ENCODE measurements at places on chromosomes 2 and 18. TPM values are rescaled to one million over a fixed set of nuclear protein-coding genes. Genes with fewer than 3 reads are reported as not detected.

Gene TUBB8B
- not detected for total RNA-seq

- no peak overlapping the region for H3K4me3 ChIP-seq
- H3K36me3 ChIP-seq: peaks cover 52% of the 10 kb centered on the region
- DNase-seq: peak; percentile 66
- H3K27me3 ChIP-seq: no peaks in the 10 kb centered on the region
These were observed 23.6 kb upstream of the HES6 start for GRCh38 chr2:238263204-238264071.

DNA sequence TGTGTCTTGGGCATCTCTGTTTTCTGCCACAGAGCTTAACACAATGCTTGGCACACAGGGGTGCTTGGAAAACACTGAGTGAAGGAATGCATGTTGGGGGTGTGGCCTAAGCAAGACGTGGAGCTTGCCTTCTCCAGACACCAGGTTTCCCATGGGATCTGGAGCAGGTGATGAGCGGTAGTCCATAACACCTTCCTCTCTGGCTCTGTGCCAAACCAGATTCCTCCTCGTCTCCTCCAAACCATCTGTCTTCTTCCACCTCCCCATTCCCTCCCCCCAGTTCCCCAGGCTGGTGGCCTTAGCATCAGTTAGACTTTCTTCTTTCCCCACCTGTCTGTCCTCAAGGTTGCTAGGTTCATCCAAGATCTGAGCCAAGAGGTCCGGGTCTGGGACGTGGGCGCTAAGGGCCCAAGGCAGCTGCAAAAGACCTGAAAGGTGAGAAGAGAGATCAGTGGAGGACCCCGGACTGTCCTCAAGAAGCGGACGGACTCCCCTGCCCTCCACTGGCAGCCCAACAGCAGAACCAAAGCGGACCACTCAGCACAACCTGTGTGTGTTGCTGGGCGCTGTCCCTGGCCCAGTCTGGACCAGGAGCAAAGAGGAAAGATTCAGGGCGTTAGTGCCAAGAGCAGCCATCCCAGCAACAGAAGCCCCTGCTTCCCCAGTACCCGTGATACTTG lies 1.2 kb upstream of the ITM2C start:
- no peaks in the 10 kb centered on the region for H3K36me3 ChIP-seq
- no peaks in the 10 kb centered on the region for H3K27me3 ChIP-seq
- H3K4me1 ChIP-seq: peaks cover 12% of the 10 kb centered on the region
- no peak for DNase-seq

GRCh38 chr2:99569386-99569785 lies 79.6 kb upstream of the REV1 start:
- no peak overlapping the region for H3K27ac ChIP-seq
- H3K4me3 ChIP-seq: no peak overlapping the region
- H3K36me3 ChIP-seq: no peaks in the 10 kb centered on the region
- no peaks in the 10 kb centered on the region for H3K27me3 ChIP-seq
- peaks cover 22% of the 10 kb centered on the region for H3K4me1 ChIP-seq

GRCh38 chr2:186718903-186719302 lies 25.0 kb downstream of the FAM171B start:
- no peaks in the 10 kb centered on the region for H3K27me3 ChIP-seq
- H3K4me1 ChIP-seq: no peaks in the 10 kb centered on the region
- H3K4me3 ChIP-seq: no peak overlapping the region
- no peaks in the 10 kb centered on the region for H3K36me3 ChIP-seq
- DNase-seq: no peak

Gene LAMA3
- 34.2 TPM for total RNA-seq

- H3K27ac ChIP-seq: no peak overlapping the region
These were observed 44.9 kb downstream of the SOCS6 start for GRCh38 chr18:70333757-70334156.

Gene POTEI
- total RNA-seq: not detected

DNA sequence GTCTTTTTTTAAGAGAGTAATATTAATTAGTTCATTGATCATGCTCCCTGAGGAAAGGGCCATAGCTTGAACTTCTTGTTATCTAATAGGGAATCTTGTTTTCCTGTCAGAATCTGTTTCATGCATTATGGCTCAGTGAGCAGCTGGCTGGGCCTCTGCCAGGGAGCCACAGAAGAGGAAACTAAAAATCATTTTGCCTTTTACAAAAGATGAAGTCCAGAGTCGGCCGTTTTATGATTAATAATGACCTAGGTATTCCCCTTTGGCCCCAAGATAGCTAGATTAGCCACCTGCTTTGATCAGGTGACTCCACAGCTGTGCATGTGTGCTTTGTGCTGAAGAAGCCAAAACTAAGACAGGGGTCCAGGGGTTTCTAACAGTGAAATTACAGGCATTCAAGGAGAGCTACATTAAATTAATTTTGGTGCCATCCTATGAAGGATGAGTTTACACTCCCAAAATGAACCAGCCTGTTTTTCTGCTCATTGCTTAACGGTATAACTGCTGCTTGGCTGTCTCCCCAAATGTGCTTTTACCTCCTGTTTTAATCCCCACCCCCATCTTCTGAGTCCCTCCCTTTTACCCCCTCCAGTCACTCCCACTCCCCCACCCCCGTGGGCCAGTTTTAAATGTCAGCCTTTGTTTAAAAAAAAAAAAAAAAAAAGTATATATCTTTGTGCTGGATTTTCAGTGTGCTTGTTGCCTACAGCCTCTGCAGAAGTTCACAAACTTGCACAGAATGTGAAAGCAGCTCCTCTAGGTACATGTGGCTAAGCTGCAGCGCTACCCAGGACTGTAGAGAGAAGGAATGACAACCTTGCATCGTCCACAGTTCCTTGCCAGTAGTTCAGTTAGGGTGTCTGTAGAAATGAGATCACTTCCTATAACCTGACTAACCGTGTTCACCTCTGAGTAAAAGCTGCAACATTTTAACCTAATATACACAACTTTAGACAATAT lies 93.1 kb downstream of the CABLES1 start:
- no peak overlapping the region for H3K4me3 ChIP-seq
- peaks cover 54% of the 10 kb centered on the region for H3K4me1 ChIP-seq
- H3K27ac ChIP-seq: peak overlapping the region; percentile 91

- H3K27me3 ChIP-seq: no peaks in the 10 kb centered on the region
- no peaks in the 10 kb centered on the region for H3K4me1 ChIP-seq
- DNase-seq: no peak
- no peak overlapping the region for H3K4me3 ChIP-seq
- H3K27ac ChIP-seq: no peak overlapping the region
These were observed 223.3 kb upstream of the ATP5MC3 start for GRCh38 chr2:175404839-175405238.

DNA sequence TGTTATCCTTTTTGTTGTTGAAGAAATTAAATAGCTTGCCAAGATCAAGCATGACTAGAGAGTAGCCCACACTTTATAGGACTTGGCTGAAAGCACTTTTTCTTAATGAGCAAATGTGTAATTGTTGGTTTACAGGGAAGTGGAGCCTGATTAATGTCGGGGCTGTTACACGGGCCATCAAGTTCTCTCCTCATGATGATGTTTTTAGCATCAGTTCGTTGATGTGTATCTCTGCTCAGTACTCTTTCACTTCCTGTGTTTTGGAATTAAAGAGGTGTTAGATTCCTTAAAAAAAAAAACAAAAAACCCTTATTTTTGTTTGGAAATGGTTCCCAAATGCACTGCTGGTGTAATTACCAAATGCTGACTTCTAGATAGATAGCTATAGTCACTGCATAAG lies 114.2 kb downstream of the PTPRM start:
- H3K4me3 ChIP-seq: no peak overlapping the region
- no peaks in the 10 kb centered on the region for H3K27me3 ChIP-seq
- DNase-seq: no peak
- H3K4me1 ChIP-seq: peaks cover 7% of the 10 kb centered on the region
- H3K36me3 ChIP-seq: no peaks in the 10 kb centered on the region

Gene LIMS4
- 24.6 TPM for total RNA-seq

Gene ELOA2
- not detected for total RNA-seq

Gene SEMA4F
- 9.5 TPM for total RNA-seq

DNA sequence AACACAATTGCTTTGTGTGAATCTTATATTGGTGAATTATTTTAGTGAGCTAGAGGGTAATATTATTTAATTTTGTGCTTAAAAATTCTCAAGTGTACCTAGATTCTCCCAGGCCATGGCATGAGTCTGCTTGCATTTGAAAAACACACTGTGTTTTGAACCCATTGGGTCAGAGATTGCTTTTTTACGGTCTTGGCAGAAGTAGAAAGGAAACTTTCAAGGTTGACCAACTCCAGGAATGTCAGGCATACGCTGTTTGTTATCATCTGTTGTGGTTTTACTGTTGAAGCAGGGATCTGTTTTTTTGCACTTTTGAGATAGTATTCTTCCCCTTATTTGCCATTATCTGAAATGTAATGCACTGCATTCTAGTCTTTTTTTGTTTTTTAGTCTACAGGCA lies 377.4 kb downstream of the RPRM start:
- no peaks in the 10 kb centered on the region for H3K4me1 ChIP-seq
- H3K4me3 ChIP-seq: no peak overlapping the region
- no peak for DNase-seq
- no peaks in the 10 kb centered on the region for H3K27me3 ChIP-seq
- no peak overlapping the region for H3K27ac ChIP-seq
